ENCODE measurements at places on chromosomes 1 and 21. TPM values are rescaled to one million over a fixed set of nuclear protein-coding genes. Genes with fewer than 3 reads are reported as not detected.
A peak's percentile ranks its signal among the peaks of the same experiment; 100 is the strongest.

- no peak for DNase-seq
Measured at GRCh38 chr1:109796484-109797302, 33.0 kb upstream of the EPS8L3 start.

Gene ANGPTL3
- total RNA-seq = not detected

GRCh38 chr1:119988306-119989062 lies 81.0 kb downstream of the NOTCH2 start:
- DNase-seq = no peak

Gene FAM167B
- 2.1 TPM for total RNA-seq

GRCh38 chr1:193498088-193498655 lies 311.8 kb upstream of the B3GALT2 start:
- DNase-seq = no peak

Gene PLA2G2F
- not detected for total RNA-seq

GRCh38 chr1:23417570-23417969 lies 7.0 kb downstream of the TCEA3 start:
- DNase-seq = no peak

DNA sequence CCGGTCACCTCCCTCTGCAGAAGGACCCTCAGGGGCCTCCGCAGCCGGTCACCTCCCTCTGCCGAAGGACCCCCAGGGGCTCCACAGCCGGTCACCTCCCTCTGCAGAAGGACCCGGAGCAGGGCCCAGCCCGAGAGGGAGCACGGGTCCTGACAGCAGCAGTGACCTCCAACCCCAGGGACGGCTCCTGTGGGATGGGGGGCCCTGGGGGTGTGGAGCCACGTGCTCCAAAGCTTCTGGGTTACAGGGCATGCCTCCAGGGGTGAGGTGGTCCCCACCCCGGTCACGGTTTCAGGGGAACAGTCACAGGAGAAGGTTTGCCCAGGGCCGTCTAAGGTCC lies 40.3 kb downstream of the SLC19A1 start:
- no peak for DNase-seq

- DNase-seq = no peak
Measured at GRCh38 chr1:198087831-198088230, 69.0 kb upstream of the NEK7 start.

Gene DLGAP3
- 7.3 TPM for total RNA-seq

Gene GJA5
- total RNA-seq = 0.33 TPM

- no peak for DNase-seq
Measured at GRCh38 chr1:168333562-168334276, 53.0 kb downstream of the TBX19 start.

- DNase-seq = no peak
Measured at GRCh38 chr1:67771152-67771551, 62.1 kb downstream of the GNG12 start.

GRCh38 chr1:93989601-93990000 lies 80.4 kb upstream of the GCLM start:
- no peak for DNase-seq

DNA sequence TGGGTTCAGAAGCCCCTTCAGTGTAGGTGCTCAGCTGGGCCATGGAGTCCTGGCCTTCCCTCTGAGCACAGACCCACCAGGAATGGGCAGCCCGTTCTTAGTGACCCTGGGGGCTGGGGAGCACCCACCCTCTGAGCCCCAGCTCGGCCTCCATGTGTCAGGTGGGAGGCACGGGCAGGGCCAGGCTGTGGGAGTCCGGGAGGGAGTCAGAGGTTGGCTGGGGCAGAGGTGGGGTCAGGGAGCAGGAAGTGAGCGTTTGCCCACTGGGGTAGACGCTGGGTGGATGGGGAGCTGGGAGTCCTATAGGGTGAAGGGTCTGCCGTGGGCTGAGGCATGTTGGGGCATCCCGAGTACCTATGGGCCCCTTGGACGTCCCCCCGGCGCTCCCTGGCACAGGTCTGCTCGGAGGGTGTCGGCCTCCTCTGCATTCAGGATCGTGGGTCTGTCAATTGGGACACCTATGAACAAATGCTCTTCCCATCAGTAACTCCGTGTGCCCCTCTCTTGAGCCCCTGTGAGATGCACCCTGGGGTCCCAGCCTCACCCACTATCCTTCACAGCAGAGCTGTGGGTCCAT lies 30.5 kb downstream of the COL18A1 start:
- no peak for DNase-seq

Gene SPRR2F
- not detected for total RNA-seq

DNA sequence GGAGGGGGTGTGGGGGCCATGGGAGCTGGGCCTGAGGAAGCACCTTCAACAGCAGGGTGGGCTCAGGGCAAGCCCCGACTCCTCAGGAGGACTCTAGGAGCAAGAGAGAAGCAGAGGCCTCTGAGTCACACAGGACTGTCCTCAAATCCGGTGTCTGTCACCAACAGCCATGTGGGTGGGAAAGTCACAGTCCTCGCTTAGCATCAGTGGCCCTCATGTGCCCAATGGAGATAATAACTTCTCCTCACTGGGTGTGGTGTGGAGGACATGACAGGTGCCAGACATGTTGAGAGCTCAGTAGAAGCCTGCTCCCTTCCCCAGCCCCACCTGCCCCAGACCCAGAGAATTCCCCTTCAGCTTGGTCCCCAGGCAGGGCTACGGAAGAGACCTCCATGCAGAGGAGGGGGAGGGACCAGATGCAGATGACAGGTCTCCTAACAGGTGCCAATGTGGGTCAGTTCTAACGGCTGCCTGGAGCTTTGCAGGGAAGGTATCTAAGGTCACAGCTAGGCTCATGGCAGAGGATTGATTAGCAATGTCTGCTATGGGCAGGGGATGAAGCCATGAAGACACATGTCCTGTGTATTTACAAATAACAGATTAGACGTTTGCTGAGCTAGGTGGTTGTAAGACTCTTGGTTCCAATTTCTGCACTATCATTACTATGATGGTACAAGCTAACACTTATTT lies 30.2 kb downstream of the TTC39A start:
- DNase-seq = no peak

DNA sequence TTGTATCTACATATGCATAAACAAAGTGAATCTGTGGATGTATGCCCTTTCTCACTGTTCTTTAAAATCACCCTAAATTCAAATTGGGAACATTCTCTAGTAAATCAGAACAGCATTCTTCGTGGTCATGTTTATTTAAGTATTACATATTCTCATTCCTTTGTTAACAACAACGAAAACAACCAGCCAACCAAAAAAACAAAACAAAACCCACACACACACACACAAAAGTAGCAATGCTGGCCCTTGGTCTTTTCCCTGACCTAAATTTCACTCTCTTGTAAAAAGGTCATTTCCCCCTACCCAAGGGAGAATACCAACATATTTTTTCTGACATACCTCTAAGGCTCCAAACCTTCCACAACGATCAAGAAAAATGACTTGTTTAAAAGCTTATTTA lies 102.6 kb downstream of the NRIP1 start:
- no peak for DNase-seq

DNA sequence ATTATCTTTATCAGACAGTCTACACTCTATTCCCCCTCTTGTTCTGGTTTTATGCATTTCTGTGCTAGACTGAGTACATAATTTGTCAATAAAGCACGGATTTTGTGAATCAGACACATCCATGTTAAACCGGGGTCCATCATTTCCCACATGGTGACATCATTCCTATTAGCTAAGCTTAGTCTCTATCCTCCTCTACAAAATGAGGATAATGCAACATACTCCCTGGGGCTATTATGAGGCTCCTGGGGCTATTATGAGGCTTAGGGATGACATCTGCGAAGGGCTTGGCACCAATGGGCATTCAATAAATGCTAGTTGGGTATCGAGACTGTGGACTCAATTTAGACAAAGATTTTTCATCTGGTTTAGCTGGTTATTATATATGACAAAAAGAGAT lies 25.1 kb upstream of the APP start:
- no peak for DNase-seq

Gene IL19
- not detected for total RNA-seq

- DNase-seq = no peak
Measured at GRCh38 chr1:67759692-67760029, 73.6 kb downstream of the GNG12 start.

DNA sequence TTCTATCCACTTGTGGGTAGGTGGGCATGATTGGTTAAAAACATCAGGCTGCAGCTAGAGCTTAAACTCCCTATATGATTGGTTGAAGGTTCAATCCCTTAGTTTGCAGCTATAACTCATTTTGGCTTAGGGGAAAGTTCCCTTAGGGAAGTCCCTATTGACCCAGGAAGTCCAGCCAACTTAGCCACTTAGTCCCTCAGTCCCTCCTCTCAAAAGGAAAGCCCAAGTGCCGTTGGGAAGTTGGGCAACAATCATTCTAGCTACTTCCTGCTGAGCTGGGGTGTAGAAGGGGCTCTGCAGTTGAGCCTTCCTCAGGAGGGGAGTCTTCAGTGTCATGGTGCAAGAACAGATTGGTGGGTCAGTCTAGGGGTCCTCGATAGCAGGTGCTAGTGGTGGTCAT lies 12.2 kb downstream of the MSTO1 start:
- DNase-seq = no peak

- DNase-seq = no peak
Measured at GRCh38 chr21:42391297-42391696, 4.6 kb downstream of the TMPRSS3 start.

DNA sequence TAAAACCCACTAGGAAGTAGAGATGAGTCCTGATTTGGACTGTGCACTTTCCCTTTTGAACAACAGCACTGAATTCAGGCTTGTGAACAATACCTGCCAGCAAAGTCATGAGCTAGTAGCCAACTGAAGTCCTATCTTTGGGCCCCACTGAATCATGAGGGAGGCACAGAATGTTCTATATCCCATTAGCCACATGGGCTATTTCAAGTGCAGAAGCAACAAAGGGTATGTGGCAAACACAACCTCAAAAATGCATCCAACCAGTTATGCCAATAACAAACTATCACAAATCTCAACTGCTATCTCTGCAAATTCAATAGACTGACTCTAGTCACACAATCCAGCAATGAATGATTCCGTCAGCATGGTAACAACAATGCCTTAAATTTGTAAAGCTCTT lies 276.0 kb downstream of the MRPL39 start:
- DNase-seq = no peak

DNA sequence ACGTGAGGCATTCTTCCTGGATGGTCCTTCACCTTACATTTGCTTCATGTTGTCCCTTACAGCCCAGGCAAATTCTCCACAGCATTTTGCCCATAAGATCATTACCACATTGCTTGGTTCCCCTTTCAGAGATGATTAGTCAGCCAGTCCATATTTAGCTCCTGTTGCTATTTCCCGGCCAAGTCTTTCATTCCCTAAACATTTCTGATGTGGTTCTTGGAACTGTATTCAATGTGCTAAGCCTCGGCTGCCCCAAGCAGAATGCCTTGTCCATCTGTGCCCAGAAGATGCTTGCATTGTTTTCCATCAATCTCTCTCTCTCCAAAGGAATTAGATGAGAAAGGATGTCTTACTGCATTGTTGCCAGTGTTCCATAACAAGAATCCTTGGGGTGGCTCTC lies 420.9 kb upstream of the CAMK1G start:
- no peak for DNase-seq

DNA sequence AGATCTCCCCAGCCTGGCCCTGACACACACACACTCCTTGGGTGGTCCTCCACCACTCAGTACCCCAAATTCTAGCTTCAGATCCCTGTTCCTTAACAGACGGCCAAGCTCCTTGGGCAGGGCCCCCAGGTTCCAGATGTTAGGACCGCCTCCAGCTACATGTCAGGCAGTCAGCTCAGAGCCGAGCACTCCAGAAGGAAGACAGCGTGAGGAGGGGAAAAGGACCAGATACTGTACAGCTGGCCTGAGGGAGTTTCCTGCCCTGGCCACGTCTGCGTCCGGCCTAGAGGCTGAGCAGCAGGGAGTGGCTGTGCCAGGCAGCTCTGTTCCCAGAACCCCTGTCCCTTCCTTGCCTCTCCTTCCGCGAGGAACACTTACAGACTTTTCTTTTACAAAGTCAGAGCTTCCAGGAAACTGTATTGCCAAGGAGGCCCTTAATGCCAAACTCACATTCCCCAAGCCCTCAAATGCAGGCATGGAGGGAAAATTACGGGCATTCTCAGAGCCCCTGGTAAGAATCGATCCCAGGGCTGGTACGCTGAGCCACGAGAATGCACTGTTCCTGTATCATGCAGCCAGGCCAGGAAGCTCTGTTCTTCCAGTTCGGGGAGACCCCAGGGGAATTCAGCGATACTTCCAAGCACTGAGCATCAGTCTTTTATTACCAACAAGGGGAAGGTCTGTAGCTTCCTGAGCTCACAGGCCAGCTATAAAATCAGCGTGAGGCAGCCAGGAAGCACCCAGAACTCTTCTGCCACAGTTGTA lies 45.2 kb upstream of the CNTN2 start:
- no peak for DNase-seq

DNA sequence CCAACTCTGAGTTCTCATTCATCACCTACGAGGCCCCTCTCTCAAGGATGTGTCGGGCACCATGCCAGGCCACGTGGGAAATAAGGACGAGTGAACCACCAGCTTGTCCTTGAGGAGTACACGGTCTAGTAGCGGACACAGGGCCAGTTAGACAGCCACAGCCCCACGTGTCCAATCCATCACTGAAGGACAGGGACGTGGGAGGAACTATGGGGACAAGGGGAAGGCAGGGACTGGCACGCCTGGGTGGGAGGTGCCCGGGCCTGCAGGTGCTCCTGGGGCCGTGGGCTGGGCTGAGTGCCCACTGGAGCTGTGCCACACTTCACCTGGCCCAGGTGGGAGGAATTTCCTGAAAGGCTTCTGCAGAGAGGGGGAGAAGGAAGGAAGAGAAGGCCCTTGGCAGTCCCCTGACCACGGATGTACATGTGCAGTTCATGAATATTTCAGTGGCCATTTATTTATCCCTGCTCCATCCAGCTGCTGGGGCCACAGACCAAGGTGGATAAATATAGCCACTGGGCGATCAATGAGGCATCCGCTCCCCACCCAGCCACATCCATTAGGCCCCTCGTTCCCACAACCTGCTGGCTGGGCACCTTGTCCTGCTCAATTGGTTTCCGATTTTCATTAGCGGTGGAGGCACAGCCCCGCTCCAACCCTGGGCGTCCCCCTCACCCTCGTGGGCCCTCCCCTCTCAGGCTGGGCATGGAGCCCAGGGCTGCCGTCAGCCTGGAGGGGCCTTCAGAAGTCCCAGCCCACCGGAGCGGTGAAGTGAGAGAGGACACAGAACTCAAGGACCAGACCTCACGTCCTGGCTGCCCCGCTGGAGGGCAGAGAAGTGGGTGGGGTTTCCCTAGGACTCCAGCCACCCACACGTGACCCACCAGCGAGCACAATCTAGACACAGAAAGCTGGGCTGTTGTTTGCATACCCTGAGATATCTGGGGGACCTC lies 59.5 kb downstream of the CASZ1 start:
- DNase-seq = no peak

DNA sequence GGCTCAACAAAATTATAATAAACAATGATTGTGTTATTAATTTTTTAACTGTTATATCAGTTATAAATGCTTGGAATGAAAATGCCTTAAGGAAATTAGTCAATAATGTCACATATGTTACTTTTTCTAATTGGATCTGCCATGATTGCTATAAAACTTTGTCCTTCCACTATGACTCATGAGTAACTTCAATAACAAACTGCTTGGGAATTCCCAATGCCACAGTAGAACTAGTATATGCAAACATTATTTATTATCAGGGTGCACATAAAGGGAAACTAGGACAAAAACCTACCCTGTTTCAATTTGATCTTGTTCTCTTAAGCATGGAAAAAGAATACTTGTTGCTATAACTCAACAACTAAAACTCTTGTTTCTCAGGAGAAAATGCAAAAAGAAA lies 59.1 kb upstream of the PDC start:
- no peak for DNase-seq

- DNase-seq = peak; percentile 36
Measured at GRCh38 chr1:171141688-171142415, 43.2 kb upstream of the FMO2 start.

Gene ADAM30
- total RNA-seq = not detected
